B cell (primary cell): ENCODE measurements at places on chromosomes 12 and 14. TPM values are rescaled to one million over a fixed set of nuclear protein-coding genes. Genes with fewer than 3 reads are reported as not detected.
A peak's percentile ranks its signal among the peaks of the same experiment; 100 is the strongest.

GRCh38 chr12:27958675-27959074 is 13.9 kb downstream of the PTHLH start:
- no peak overlapping the region for H3K4me3 ChIP-seq
- H3K4me1 ChIP-seq, result no peaks in the 10 kb centered on the region
- peaks cover 6% of the 10 kb centered on the region for H3K27me3 ChIP-seq
- no peak overlapping the region for H3K27ac ChIP-seq
- no peak for DNase-seq
- H3K36me3 ChIP-seq, result no peaks in the 10 kb centered on the region

GRCh38 chr14:104349950-104350349 is 211.6 kb downstream of the KIF26A start:
- H3K27me3 ChIP-seq, result no peaks in the 10 kb centered on the region
- no peaks in the 10 kb centered on the region for H3K36me3 ChIP-seq
- DNase-seq, result no peak
- H3K27ac ChIP-seq, result no peak overlapping the region
- no peaks in the 10 kb centered on the region for H3K4me1 ChIP-seq

DNA sequence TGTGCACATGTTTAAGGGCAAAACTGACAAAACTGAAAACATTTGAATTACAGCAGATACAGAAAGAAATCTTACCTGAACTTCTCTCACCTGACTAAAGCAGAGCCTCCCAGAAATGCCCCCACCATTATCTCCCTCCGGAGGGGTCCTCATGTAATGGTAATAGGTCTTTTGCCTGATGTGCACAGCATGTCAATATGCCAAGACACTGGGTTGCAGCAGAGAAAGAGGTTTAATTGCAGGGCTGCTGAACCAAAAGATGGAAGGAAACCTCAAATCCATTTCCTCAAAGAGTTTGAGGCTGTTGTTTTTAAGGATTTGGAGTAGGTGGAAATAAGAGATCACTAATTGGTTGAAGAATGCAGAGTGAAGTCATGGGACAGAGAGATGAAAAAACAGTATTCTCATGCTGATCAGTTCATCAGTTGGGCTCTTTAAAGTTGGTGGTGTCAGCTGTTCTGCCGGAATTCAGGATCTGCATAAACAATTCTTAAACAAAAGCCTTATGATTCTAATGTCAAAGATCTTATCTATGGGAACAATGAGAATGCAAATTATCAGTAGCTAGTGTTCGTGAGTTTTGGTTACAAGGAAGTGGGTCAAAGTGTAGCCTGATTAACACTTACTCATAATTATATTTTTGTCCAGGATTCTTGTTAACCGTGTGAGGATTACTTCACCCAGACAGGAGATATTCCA is 18.2 kb downstream of the ANG start:
- no peaks in the 10 kb centered on the region for H3K36me3 ChIP-seq
- DNase-seq, result no peak
- H3K27ac ChIP-seq, result no peak overlapping the region
- H3K27me3 ChIP-seq, result no peaks in the 10 kb centered on the region

DNA sequence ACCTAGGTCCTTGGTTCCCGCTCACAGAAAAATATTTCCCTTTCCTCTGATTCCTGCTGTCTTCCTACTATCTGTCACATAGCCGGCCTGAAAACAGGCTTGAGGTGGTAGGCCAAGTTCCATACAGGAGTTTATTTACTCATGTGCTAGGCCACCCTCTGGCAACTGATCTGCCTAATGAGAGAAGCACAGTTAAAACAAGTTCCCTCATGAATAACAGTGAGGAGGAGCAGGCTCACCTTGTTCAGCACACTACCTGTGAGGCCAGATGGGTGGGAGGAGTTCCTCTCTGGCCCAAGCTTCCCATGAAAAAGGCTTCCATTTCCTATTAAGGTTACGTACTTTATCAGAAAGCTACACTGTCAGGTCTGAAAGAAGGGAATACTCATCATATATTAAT is 206.0 kb downstream of the MYRFL start:
- no peaks in the 10 kb centered on the region for H3K4me1 ChIP-seq
- no peak for DNase-seq
- H3K36me3 ChIP-seq, result no peaks in the 10 kb centered on the region
- H3K27me3 ChIP-seq, result no peaks in the 10 kb centered on the region
- H3K27ac ChIP-seq, result no peak overlapping the region
- H3K4me3 ChIP-seq, result no peak overlapping the region

DNA sequence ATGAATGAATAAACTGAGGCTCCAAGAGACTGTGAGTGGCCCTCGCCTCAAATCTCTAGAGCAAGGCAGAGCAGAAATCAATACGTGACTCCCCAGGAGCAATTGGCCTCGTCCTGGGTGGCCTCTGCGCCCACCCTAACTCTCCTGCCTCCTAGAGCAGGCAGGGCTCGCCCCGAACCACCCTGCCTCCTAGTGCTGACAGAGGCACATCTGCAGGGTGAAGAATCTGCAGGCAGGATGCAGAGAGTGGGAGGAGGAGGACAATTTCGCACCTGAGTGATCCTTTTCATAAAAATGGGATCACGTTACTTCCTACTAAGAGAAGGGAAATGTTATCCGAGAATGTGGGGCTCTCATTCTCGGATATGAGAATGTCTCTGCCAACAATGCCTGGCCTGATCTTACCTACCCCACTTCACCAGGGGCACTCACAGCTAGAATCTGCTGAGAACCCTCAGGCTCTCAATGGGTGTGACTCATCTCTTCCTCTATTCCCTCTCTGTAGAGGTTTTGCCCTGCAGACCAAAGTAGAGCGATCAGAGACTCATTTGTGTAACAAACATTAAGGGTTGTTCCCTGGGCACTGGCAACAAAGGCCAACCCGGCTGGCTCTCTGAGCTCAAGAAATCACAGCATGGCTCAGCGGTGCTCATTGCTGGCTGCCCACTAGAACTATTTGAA is 61.7 kb upstream of the BCL2L14 start:
- DNase-seq, result peak; percentile 26
- H3K27me3 ChIP-seq, result no peaks in the 10 kb centered on the region
- H3K27ac ChIP-seq, result no peak overlapping the region
- peaks cover 46% of the 10 kb centered on the region for H3K4me1 ChIP-seq
- H3K4me3 ChIP-seq, result no peak overlapping the region

GRCh38 chr12:63457857-63458256 is 210.4 kb downstream of the DPY19L2 start:
- H3K27ac ChIP-seq, result no peak overlapping the region
- no peak overlapping the region for H3K4me3 ChIP-seq

GRCh38 chr12:51270951-51271518 is 820 bp upstream of the SMAGP start:
- peaks cover 18% of the 10 kb centered on the region for H3K4me1 ChIP-seq
- DNase-seq, result no peak
- H3K4me3 ChIP-seq, result peak overlapping the region; percentile 52
- H3K36me3 ChIP-seq, result no peaks in the 10 kb centered on the region
- peak overlapping the region; percentile 64 for H3K27ac ChIP-seq

The PLXNC1 gene
- 33.6 and 35.2 TPM in 2 replicates for total RNA-seq

The TCL1B gene
- 5.5 and 5.7 TPM in 2 replicates for total RNA-seq

GRCh38 chr12:6292606-6293005 is 17.9 kb upstream of the PLEKHG6 start:
- H3K27ac ChIP-seq, result no peak overlapping the region
- H3K27me3 ChIP-seq, result no peaks in the 10 kb centered on the region
- H3K36me3 ChIP-seq, result no peaks in the 10 kb centered on the region
- no peaks in the 10 kb centered on the region for H3K4me1 ChIP-seq
